Esophagus squamous epithelium (tissue), 5 donors: ENCODE measurements at places on chromosomes 5 and 9.

- DNase-seq: no peak
- no peaks in the 10 kb centered on the region for H3K36me3 ChIP-seq
- no peaks in the 10 kb centered on the region for H3K4me1 ChIP-seq
- no peak overlapping the region for H3K4me3 ChIP-seq
- H3K27ac ChIP-seq: no peak overlapping the region
- H3K27me3 ChIP-seq: no peaks in the 10 kb centered on the region
Observed at GRCh38 chr9:27129221-27129620, 20.2 kb downstream of the TEK start.

DNA sequence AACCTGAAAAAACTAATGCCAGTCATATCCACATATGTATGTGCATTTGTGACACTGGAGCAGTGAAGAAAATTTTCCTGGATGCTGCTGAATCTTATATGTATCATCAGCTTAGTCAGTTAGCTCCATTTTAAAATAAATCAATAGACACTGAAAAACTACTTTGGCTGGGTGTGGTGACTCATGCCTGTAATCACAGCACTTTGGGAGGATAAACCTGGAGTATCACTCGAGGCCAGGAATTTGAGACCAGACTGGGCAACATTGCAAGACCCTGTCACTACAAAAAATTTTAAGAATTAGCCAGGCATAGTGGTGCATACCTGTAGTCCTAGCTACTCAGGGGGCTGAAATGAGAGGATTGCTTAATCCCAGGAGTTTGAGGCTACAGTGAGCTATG, 511.0 kb upstream of the TLE4 start:
- H3K27ac ChIP-seq: no peak overlapping the region
- DNase-seq: no peak
- no peaks in the 10 kb centered on the region for H3K36me3 ChIP-seq
- no peaks in the 10 kb centered on the region for H3K4me1 ChIP-seq

GRCh38 chr5:157915638-157916037, 56.7 kb upstream of the CLINT1 start:
- peak overlapping the region; percentile 78 for H3K27ac ChIP-seq

DNA sequence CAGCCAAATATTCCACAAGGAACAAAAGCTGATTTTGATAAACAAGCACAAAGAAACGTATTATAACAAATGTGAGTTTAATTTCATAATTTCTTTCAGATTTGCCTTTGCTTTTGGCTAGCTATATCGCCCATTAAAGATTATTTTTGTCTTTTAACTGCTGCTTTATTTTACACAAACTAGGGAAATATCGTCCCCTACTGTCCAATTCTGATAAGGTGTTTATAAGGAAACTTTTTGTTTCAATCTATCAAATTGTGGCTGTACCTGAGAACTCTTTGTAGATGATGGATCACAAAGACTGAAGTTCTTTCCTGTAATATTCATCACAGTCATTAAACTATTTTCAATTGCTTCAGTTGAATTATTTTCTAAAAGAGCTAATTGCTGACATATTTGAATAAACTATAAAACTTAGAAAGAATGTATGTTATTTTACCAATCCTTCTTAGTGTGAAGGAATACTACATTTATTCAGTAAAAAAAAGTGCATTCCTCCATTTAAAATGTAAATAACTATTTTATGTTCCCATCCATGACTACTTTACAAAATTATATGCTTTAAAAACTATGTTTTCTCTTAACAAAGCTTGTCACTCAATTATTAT, 431.3 kb upstream of the ITGA1 start:
- no peaks in the 10 kb centered on the region for H3K4me1 ChIP-seq
- no peak overlapping the region for H3K27ac ChIP-seq
- no peaks in the 10 kb centered on the region for H3K36me3 ChIP-seq

- no peaks in the 10 kb centered on the region for H3K27me3 ChIP-seq
- DNase-seq: no peak
- H3K36me3 ChIP-seq: no peaks in the 10 kb centered on the region
Observed at GRCh38 chr9:8095672-8096086, 296.1 kb upstream of the DMAC1 start.

GRCh38 chr9:5518171-5518936, 8.0 kb downstream of the PDCD1LG2 start:
- H3K36me3 ChIP-seq: no peaks in the 10 kb centered on the region
- no peaks in the 10 kb centered on the region for H3K27me3 ChIP-seq
- no peaks in the 10 kb centered on the region for H3K4me1 ChIP-seq
- H3K4me3 ChIP-seq: no peak overlapping the region

GRCh38 chr9:107147134-107147533, 135.9 kb upstream of the RAD23B start:
- no peak for DNase-seq
- H3K27ac ChIP-seq: no peak overlapping the region
- H3K27me3 ChIP-seq: no peaks in the 10 kb centered on the region
- no peaks in the 10 kb centered on the region for H3K36me3 ChIP-seq

- DNase-seq: no peak
- H3K4me3 ChIP-seq: no peak overlapping the region
- no peaks in the 10 kb centered on the region for H3K36me3 ChIP-seq
- H3K27me3 ChIP-seq: no peaks in the 10 kb centered on the region
- H3K27ac ChIP-seq: no peak overlapping the region
- H3K4me1 ChIP-seq: peaks cover 42% of the 10 kb centered on the region
Observed at GRCh38 chr9:129469188-129469987, 151.5 kb downstream of the C9orf50 start.

DNA sequence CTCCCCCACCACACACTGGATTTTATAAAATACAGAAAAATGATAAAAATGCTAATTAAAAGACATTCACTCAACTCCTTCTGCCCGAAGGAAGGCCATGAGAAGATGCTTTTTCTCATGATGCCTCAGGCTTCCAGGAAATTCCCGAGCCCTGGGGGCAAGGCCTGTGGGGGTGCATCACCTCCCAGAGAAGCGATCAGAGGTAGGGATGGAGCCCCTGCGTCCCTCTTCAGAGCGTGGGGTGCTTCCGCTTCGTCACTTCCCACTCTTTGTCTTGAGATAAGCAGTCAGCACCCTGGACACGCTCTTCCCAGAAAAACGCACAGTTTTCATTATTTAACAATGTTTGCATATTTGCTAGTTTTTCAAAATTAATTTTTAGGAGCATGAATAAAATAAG, 33.3 kb upstream of the SH3PXD2B start:
- H3K27me3 ChIP-seq: no peaks in the 10 kb centered on the region
- peak overlapping the region; percentile 4 for H3K27ac ChIP-seq
- DNase-seq: no peak
- peaks cover 12% of the 10 kb centered on the region for H3K4me1 ChIP-seq
- no peak overlapping the region for H3K4me3 ChIP-seq

DNA sequence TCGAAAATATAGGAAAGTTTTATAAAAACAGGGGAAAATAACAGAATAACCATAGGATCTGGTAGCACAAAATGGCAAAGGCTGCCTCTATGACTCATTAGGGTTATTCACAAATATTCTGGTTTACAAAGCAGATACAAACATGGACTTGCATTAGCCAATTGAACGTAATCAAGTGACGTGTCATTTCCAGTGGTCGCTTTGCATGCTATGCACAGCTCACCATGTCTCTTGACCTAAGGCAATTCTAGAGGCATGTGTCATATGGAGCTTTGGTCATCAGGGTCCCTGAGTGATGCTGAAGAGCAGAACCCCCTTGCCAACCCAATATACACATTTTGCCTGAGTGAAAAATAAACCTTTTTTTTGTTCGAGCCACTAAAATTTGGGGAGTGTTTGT, 158.8 kb downstream of the TMEM161B start:
- no peaks in the 10 kb centered on the region for H3K4me1 ChIP-seq
- H3K27ac ChIP-seq: no peak overlapping the region
- H3K4me3 ChIP-seq: no peak overlapping the region
- H3K36me3 ChIP-seq: no peaks in the 10 kb centered on the region
- no peak for DNase-seq

- H3K36me3 ChIP-seq: no peaks in the 10 kb centered on the region
- no peak overlapping the region for H3K4me3 ChIP-seq
- H3K4me1 ChIP-seq: no peaks in the 10 kb centered on the region
- DNase-seq: no peak
- H3K27ac ChIP-seq: no peak overlapping the region
Observed at GRCh38 chr5:31347552-31347905, 154.0 kb downstream of the CDH6 start.
